ENCODE measurements at places on chromosomes 12 and 14.

DNA sequence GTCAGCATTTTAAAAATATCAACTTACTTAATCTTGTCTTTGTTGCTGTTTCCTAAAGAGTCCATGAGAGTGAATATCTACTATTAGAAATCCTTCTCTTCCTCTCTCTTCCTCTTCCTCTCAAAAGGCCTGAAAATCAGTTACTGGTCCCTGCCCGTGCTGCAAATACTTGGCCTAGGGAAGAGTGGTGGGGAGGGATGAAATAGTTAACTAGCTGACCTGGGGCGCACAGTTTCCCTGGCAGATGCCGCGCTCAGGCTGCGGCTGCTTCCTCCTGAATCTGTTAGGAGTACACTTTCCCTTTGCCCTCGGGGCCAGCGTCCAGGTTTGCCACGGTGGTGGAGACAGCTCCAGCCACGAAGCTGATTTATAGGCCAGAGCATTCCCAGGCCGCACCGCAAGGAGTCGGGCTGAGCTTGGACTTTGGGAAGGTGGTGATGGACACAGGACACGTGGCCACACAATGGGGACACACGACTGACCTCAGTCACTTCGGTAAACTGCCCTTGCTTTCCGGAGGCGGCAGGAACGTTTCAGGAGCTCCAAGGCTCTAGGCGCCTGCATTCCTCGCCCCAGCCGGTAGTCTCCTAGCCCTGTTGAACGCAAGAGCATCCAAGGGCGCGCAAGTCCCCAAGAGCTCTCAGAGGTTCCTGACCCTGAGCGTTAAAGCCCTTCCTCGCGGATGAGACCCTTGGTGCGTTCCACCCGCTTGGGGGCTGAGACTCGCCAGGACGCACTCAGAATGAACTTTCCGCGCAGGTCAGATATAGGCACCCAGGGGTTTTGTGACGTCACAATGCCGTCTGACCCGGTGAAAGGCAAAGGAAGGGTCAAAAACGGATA lies 7.1 kb upstream of the ASCL1 start:
- peak; percentile 37 for DNase-seq

GRCh38 chr12:113936460-113936859 lies 29.7 kb downstream of the RBM19 start:
- no peak for DNase-seq

DNA sequence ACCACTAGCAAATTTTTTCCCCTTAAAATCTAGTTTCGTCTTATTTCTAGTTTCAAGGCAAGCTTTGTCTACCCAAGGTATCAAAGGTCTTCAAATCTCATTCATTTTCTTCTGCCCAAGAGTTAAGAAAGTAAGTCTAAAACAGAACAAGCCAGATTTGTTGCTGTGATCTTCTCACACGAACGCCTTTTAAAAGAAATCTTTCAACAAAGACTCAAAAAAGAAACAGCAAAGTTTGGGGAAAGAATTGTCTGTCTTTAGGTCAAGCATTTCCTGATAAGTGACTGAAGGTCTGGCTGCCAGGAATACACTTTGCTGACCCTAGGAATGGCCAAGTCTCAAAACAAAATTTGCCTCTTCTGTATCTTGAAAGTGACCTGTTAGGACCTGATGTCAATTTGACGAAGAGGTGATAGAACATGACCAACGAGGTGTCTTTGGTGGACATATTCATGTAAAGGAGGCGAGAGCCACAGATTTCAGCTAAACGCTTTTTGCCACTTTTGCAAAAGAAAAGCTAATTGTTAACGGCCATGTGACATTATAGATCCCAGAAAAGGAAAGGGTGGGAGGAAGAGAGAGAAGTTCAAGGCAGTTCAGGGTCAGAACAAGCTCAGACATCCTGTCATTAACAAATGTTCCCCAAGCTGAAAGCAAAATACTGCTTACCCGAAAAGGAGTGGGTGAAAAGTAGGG lies 1.7 kb downstream of the CDK17 start:
- peak; percentile 23 for DNase-seq

DNA sequence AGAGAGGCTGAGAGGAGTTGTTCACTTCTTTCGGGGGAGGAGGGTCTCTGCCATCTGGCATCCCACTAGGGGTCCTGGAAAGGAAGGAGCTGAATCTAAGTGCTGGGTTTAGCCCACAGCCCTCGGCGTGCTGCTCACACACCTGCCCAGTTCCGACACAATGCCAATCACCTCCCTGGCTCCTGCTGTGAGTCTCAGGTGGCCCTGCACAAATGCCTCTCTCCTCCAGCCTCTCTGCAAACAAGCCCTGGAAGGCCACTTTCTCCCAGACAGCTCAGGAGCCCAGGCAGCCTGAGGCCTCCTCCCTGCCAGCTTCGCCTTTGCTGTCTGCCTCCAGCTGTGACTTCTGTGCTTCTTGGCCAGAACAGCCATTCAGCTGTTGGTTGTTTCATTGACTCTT lies 51.2 kb downstream of the SMIM41 start:
- peak; percentile 3 for DNase-seq

GRCh38 chr14:21868442-21869046 lies 194.9 kb upstream of the OR4E1 start:
- peak; percentile 45 for DNase-seq

DNA sequence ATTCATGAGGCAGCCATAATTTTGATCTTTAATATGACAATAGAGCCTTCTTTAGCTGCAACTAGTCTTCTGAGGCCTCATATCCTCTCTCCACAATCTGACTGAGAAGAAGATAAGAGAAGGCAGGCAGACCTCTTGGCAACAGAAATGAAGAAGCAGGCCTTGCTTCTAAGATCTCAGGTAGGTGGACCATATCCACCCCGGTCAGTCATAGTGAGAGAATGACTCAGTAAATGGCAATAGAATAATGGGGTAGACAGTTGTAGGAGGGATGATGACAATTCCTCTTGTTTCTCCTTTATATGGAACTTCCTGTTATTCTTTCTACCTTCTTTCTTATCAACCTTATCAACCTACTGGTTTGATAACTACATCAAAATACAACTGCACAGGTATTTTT lies 246.7 kb upstream of the G2E3 start:
- DNase-seq: no peak

DNA sequence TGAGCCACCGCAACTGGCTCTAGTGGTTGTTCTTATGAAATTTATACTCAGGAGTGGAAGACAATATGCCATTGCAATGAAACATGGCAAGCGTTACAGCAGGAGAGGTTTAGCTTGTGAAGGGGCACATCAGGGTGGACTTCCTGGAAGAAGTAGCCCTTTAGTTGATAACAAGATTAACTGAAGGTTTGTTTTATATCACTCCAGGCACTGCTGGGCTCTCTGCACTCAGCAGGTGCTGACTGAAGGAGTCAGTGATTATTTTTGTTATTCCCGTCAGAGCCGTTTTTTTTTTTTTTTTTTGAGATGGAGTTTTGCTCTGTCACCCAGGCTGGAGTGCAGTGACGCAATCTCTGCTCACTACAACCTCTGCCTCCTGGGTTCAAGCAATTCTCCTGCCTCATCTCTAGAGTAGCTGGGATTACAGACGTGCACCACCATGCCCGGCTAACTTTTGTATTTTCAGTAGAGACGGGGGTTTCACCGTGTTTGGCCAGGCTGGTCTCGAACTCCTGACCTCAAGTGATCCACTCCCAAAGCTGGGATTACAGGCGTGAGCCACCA lies 17.6 kb upstream of the GPR68 start:
- no peak for DNase-seq

DNA sequence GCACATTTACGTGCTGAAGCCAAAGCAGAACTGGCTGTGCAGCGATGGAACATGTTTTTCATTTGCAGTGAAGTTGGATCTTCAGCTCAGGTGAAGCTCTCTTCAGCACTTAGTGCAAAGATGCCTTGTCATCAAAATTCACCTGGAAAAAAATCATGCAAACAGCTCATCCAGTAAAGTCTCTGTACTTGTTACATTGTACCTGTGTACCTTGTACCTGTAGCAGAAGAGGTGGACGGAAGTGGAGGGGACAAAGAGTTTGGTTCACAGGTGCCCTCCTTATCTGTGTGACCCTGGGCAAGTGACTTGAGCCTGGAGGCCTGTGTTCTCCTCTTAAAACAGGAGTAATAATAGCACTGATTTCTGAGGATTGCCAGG lies 54.0 kb downstream of the ADGRD1 start:
- no peak for DNase-seq

DNA sequence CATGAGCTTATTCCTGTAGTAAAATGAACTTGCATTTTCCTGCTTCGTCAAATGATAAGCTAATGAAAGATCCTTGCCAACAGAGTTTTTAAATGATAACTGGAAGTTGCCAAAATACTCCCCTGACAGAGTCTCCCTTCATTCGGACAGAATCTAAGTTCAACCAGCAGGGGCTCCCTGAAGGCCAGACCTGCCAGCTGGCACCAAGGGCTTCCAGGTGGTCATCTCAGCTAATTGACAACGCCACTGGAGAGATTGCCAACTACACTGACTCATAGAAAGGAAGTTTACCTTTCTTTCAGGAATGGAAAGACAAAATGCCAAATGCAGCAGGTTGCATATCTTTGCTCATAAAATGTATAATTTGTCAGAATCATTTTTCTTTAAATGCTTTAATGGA lies 462.8 kb downstream of the GXYLT1 start:
- no peak for DNase-seq

- no peak for DNase-seq
These were observed 113.9 kb downstream of the SCARB1 start for GRCh38 chr12:124749725-124750124.

GRCh38 chr14:88535149-88535548 lies 19.7 kb downstream of the PTPN21 start:
- no peak for DNase-seq

GRCh38 chr14:42378274-42378673 lies 771.6 kb downstream of the LRFN5 start:
- DNase-seq: no peak

DNA sequence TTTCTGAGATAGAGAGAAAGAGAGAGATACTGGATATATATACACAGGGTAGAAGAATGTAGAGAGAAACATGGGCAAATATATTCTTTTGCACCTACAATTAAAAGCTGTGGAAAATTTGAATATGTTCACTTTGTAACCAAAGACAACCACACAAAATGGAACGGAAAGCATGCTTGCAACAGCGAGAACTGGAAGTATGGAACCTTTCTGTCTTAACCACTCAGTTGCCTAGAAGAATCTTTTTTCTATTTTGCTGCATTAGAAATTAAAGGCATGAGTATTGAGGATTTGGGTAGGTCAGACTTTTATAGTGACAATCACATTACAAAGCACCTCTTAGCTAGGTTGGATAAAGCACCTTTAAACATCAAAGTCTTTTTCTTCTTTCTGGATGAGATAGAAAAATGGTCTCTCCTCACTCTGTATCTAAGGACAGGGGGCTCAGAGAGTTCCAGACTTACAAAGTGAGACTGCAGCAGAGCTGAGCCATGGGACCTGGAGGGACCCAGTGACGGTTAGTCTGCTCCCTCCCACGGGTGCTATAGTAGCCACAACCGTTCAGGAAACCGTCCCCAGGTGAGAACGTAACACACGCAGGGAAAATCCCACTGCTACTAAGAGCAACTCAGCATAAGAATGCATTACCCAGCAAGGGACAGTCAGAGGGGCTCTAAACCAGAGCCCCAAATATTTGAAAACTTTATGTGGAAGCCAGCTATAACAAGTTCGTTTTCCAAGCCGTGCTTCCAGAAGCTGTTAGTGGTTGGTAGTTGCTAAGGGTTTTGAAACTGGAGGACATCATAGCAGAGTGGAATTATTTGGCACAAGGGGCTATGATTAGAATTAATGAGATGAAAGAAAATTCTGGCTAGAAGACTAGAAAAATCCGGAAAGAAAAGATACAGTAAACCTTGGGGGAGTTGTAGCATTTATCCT lies 97.1 kb downstream of the DAD1 start:
- peak; percentile 48 for DNase-seq

DNA sequence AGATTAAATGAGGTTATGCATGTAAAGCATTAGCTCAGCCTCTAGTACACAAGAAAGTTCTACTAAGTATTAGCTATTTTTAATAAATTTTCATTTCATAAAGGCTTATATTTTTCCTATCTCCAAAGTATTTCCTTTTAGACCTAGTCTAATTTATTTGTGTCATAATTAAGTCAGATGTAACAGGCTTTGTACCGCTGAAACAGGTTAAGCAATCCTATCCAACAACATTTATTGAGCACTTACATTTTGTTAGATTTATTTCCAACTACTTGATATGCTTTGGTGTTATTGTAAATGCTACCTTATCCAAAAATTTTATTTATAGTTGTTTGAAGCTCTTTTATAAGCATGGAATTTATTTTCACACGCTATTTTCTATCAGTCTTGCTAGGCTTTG lies 1.8 kb upstream of the PARP2 start:
- no peak for DNase-seq

GRCh38 chr12:52728374-52728773 lies 25.1 kb upstream of the KRT77 start:
- DNase-seq: no peak

GRCh38 chr12:4034921-4035320 lies 161.7 kb upstream of the PARP11 start:
- no peak for DNase-seq

GRCh38 chr12:11923067-11923466 lies 147.7 kb upstream of the BCL2L14 start:
- DNase-seq: no peak

DNA sequence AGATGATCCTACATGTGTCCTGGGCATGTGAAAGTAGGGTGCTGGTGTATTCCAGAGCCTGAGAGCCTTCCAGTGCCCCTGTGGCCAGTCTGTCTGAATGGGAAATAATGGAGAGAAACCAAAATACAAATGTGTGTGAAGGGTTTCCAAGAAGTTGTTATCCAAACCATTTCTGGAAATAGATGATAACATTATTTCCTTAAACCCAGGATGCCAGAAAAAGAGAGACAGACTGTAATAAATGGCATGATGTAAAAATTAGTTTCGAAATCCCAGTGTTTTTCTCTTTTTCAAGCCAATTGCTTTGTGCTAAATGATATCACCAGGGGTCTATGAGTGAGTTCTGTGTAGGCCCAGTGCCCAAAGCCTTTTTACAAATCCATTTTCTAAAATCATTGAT lies 175.3 kb downstream of the PHLDA1 start:
- no peak for DNase-seq

Data from GM20000 (cell line).